OCI-M1 (cell line): ENCODE measurements at places on chromosomes 16 and 17.
A peak's percentile ranks its signal among the peaks of the same experiment; 100 is the strongest.

- peak; percentile 46 for DNase-seq
Measured at GRCh38 chr16:85800321-85800669, 800 bp downstream of the COX4I1 start.

DNA sequence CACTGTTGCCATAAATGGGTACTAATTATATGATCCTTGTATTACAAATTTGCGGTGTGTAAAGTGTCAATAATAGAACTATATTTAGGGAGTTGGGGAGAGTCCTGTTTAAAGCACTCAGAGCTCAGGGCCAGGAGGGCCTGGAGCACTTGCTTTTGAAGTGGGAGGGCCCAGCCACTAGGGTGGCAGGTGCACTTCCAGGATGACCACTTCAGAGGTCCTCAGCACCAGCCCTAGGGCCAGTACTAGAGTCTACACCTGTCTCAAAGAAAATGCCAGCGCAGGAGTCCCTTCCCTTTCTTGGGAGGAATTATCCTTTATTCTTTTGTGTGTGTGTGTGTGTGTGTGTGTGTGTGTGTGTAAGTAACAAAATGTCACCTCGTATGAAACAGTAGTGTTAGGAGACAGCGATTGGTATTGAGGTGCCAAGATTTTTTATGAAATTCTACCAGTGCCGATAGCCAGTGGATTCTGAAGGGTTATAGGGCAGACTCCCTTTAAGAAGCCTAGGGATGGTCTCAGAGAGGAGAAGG, 31.9 kb downstream of the MYO18A start:
- no peak for DNase-seq

- DNase-seq, result no peak
Measured at GRCh38 chr17:66508896-66509844, 206.8 kb downstream of the PRKCA start.

- DNase-seq, result no peak
Measured at GRCh38 chr16:86351041-86351784, 159.1 kb upstream of the FOXF1 start.

DNA sequence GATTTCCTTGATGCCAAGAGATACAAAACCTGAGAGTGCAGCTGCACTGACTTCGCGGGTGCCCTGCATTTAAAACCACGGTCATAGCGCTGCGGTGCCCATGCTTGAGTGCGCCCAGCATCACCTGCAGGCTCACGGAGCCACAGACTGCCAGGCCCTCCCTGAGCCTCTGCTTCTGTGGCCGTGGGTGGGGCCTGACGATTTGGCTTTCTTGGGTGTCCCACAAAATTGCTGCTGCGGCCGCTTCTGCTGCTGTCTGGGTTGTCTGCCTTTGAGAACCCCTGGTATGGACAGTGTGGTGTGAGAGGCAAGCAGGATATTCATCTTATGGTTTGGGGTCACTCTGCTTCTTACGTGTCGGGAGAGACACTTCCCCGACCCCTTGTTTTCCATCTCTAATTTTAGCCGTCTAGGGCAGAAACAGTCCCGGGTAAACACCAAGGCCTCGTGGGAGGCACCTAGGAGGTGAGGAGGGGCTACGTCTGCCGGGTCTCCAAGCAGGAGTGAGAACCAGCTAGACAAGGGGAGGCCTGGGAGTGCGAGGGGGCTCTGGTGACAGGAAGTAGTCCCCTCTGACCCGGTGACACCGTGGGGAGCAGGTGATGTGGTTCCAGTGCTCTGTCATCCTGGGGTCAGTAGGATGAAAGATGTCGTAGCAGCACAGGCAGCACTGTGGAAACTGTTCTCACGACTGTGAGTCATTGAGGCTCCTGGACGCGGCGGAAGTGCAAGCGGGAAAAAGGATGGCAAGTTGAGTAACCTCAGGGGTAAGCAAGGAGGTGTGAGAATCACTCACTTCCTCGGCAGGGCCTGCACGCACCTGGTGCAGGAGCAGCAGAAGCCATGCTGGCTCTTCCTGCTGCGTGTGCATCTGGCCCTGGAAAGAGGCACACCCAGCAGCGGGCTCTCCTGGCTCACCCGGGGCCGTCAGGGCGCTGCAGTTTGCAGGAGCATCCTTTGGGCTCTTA, 176.3 kb downstream of the RPTOR start:
- no peak for DNase-seq

- no peak for DNase-seq
Measured at GRCh38 chr16:22075043-22075757, 17.1 kb upstream of the VWA3A start.

GRCh38 chr17:31967648-31968047, 30.8 kb downstream of the SUZ12 start:
- no peak for DNase-seq

DNA sequence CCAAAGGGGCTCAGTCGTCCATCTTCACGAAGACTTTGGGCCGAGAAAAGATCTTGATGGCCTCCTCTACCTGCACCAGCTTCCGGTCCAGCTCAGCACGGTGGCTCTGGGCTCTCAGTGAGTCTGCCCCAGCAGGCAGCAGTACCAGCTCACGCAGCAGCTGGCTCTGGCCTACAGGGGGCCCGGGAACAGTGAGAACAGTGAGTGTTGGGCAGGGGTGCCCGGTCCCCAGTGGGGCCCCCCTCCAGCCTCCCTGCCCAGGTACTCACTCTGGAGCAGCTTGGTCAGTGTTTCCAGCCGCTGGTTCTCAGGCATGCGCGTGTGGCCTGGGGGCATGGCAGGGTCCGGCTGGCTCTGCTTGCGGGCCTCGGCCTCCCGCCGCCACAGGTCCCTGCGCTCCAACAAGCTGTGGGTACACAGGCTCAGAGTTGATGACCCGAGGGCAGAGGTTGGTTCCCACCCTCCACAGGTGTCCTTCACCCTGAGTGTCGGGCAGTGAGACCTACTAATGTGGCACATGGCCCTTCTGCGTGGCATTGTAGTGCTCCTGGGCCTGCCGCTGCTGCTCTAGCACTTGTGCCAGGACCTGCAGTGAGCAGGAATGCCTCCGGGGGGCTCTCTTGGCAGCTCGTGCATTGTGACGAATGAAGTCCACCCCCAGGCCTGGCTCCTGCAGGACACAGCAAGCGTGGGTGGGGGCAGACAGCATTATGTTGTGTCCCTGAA, 2.6 kb downstream of the PARD6A start:
- DNase-seq, result peak; percentile 18

- DNase-seq, result no peak
Measured at GRCh38 chr16:17258848-17259713, 211.7 kb downstream of the XYLT1 start.

DNA sequence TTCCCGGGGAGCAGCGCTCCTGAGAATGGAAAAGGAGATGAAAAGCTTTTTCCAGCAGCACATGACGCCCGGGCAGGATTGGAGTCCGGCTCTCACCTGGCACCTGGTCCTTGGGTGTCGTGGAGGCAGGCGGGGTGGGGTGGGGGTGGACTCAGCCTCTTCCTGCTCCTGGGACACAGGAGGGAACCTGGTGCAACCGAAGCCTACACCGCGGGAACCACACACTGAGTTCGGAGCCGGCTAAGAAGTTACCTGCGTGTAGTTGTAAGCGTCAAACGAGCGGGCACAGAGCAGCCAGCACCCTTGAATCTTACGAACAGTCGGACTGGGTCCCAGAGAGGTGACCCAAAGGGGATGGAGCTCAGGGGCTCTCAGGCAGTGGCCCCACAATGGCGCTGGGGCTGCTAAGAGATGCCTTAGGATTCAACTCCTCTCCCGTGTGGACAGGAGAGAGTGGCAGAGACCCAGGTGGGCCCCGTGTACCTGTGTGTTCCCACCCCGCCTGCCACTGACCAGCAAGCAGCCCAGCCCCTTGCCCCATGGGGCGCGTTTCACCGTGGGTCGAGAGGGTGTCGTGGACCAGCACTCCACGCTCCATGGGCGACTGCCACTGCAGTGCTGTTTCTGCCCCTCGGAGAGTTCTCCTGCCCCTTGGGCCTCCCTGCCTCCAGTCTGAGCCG, 105.8 kb upstream of the METRNL start:
- no peak for DNase-seq

DNA sequence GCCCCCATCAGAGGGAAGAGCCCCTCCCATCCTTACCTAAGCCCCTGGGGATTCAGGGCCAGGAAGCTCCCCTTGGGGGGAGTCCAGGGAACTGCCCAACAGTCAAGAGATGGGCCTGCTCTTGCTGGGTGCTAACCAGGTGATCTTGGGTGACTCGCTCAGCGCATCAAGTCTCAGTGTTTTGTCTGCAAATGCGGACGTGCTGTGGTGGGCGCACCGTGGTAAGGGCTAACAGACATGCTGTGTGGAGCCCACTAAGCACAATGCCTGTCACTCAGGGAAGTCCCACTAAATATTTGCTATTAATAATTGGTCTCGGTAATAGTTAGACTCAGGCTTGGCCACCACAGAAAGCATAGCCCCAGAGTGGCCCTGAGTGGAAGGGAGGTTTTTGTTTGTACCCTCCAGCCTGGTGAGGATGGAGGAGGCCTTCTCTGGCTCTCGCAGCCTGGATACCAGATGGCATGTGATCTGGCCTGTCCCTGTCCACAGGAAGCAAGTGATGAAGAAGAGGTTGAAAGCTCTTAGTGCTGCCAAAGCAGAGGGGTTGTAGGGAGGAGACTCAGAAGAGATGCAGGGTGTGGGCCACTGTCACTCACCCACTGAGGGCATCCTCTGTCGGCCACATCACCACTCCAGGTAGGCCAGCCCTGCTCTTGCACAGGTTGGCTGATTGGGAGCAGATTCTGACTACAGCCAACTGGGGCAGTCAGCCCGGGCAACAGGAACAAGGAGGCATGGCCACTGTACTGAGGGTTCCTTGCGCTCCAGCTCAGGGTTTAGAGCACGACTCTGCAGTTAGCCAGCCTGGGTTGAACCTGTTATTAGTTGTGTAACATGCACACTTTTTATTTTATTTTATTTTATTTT, 69.8 kb upstream of the KSR1 start:
- DNase-seq, result no peak

GRCh38 chr17:14298947-14299279, 2.0 kb upstream of the HS3ST3B1 start:
- no peak for DNase-seq
